ENCODE measurements at places on chromosomes 1 and 21. TPM values are rescaled to one million over a fixed set of nuclear protein-coding genes. Genes with fewer than 3 reads are reported as not detected.

GRCh38 chr21:46079352-46080170, 18.4 kb upstream of the COL6A2 start:
- no peak overlapping the region for H3K4me3 ChIP-seq
- H3K36me3 ChIP-seq: no peaks in the 10 kb centered on the region

- no peaks in the 10 kb centered on the region for H3K36me3 ChIP-seq
- no peak for DNase-seq
- peaks cover 35% of the 10 kb centered on the region for H3K4me1 ChIP-seq
- no peaks in the 10 kb centered on the region for H3K27me3 ChIP-seq
- H3K4me3 ChIP-seq: no peak overlapping the region
Observed at GRCh38 chr1:224495866-224496265, 61.3 kb upstream of the WDR26 start.

- DNase-seq: no peak
- H3K27me3 ChIP-seq: no peaks in the 10 kb centered on the region
- no peaks in the 10 kb centered on the region for H3K36me3 ChIP-seq
- H3K4me1 ChIP-seq: no peaks in the 10 kb centered on the region
- H3K27ac ChIP-seq: no peak overlapping the region
- no peak overlapping the region for H3K4me3 ChIP-seq
Observed at GRCh38 chr1:176539018-176539417, 76.0 kb downstream of the PAPPA2 start.

Gene GJA9
- not detected for total RNA-seq

- DNase-seq: no peak
- H3K36me3 ChIP-seq: no peaks in the 10 kb centered on the region
- no peak overlapping the region for H3K4me3 ChIP-seq
- H3K4me1 ChIP-seq: no peaks in the 10 kb centered on the region
Observed at GRCh38 chr1:88104236-88104635, 579.8 kb upstream of the PKN2 start.

GRCh38 chr1:18732686-18733085, 102.0 kb downstream of the PAX7 start:
- no peaks in the 10 kb centered on the region for H3K36me3 ChIP-seq
- H3K4me3 ChIP-seq: no peak overlapping the region
- no peak for DNase-seq
- no peak overlapping the region for H3K27ac ChIP-seq

- no peak overlapping the region for H3K4me3 ChIP-seq
- H3K4me1 ChIP-seq: no peaks in the 10 kb centered on the region
- no peak overlapping the region for H3K27ac ChIP-seq
Observed at GRCh38 chr1:89670163-89670562, 37.2 kb downstream of the LRRC8C start.

DNA sequence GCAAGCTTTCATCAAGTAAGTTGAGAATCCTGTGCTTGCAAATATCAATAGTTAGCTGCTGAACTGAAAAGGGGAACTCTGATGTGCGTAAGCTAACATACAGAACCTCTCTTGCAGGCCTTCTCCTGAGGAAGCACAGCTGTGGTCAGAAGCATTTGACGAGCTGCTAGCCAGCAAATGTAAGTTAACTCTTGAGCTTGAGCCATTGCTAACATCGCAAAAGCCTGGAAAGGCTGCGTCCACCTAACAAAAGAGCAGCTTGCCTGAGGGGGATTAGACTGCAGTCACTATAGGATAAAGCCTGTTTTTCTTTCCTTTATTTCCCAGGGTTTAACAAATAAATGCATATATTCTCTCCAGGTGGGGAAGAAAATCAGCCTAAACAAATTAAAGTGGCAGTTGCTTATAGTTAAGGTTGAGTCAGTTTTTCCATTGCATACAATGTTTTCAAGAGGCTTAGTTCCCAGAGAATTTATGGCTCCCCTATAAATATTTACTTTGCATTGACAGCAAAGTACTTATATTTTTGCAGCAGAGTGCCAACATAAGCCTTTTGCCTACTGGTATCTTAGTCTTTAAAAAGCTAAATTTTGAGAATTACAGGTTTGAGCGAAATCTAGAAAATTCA, 1.5 kb downstream of the RGS2 start:
- no peak overlapping the region for H3K4me3 ChIP-seq
- peak overlapping the region; percentile 90 for H3K27ac ChIP-seq
- no peaks in the 10 kb centered on the region for H3K27me3 ChIP-seq
- no peak for DNase-seq

- H3K27ac ChIP-seq: no peak within 1 kb of the TSS
- peak within 1 kb of the TSS; percentile 20 for H3K4me3 ChIP-seq
- no peaks in the 10 kb centered on the region for H3K36me3 ChIP-seq
- H3K4me1 ChIP-seq: peaks cover 3% of the 10 kb centered on the region
- peak; percentile 63 for DNase-seq
Observed at GRCh38 chr1:20717452-20718342, at the start of gene KIF17. TSS of gene KIF17 (minus strand) at chr1:20718007. CDS start at chr1:20717706, 301 bp downstream.

DNA sequence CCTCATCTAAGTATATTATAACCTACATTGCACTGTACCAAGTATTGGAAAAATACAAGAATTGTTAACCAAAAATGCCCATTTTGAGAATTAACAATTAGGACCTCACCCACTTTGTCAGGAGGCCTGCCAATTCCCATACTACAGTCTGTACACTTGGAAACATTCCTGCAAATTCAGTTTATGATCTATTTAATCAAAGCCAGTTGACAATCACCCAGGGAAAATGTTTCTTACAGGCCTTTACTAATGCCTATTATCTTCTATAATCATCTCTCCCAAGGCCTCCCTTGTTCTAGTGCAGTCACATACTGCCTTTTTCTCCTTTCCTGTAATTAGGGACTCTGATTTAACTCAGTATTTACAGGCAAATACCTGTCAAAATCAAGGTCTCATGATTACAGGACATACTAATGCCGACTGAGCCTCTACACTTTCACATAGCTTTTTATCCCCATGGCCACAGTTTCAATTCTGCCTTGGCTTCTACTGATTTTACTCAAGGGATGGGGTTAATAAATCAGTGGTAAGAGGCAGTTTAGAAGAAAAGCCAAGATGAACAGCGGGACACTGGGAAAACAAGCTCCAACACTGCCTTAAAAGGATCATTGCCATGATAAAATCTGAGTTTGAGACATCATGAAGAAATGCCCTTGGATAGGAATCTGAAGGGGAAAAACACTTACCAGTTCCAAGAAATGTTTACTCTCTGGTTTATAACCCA, 338.7 kb downstream of the VAV3 start:
- H3K4me3 ChIP-seq: no peak overlapping the region
- no peaks in the 10 kb centered on the region for H3K36me3 ChIP-seq
- DNase-seq: no peak
- H3K27ac ChIP-seq: peak overlapping the region; percentile 44
- H3K27me3 ChIP-seq: no peaks in the 10 kb centered on the region

Gene PPM1J
- total RNA-seq: 0.54 TPM

DNA sequence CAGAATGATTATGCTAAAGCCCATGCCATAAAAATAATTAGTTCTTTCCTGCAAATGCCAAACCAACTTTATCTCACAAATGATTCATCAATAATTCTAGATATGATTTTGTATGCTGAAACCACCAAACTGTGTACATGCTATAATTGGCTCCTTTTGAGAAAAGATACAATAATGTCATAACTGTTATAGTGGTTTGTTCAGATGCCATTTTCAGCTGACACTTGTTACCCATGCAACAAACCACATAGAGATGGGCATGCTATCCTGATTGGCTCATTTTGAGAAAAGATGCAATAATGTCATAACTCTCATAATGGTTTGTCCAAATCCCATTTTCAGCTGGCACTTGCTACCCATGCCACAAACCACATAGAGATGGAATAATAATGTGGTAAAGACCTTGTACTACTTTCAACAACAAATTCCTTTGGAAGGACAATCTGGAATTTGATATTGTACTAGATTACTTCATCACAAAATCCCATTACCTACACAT, 283.8 kb downstream of the TPR start:
- no peaks in the 10 kb centered on the region for H3K36me3 ChIP-seq
- no peak overlapping the region for H3K4me3 ChIP-seq
- no peak overlapping the region for H3K27ac ChIP-seq
- no peak for DNase-seq
- H3K4me1 ChIP-seq: no peaks in the 10 kb centered on the region

- no peak overlapping the region for H3K4me3 ChIP-seq
- H3K27ac ChIP-seq: no peak overlapping the region
- no peaks in the 10 kb centered on the region for H3K4me1 ChIP-seq
- H3K36me3 ChIP-seq: peaks cover 11% of the 10 kb centered on the region
- H3K27me3 ChIP-seq: no peaks in the 10 kb centered on the region
Observed at GRCh38 chr21:32348604-32349332, 44.0 kb downstream of the URB1 start.

GRCh38 chr1:52180176-52180575, 38.3 kb downstream of the ZFYVE9 start:
- no peak overlapping the region for H3K4me3 ChIP-seq
- peaks cover 5% of the 10 kb centered on the region for H3K4me1 ChIP-seq
- no peak overlapping the region for H3K27ac ChIP-seq
- no peaks in the 10 kb centered on the region for H3K27me3 ChIP-seq
- no peak for DNase-seq

Gene LAMC2
- total RNA-seq: 1.9 TPM

DNA sequence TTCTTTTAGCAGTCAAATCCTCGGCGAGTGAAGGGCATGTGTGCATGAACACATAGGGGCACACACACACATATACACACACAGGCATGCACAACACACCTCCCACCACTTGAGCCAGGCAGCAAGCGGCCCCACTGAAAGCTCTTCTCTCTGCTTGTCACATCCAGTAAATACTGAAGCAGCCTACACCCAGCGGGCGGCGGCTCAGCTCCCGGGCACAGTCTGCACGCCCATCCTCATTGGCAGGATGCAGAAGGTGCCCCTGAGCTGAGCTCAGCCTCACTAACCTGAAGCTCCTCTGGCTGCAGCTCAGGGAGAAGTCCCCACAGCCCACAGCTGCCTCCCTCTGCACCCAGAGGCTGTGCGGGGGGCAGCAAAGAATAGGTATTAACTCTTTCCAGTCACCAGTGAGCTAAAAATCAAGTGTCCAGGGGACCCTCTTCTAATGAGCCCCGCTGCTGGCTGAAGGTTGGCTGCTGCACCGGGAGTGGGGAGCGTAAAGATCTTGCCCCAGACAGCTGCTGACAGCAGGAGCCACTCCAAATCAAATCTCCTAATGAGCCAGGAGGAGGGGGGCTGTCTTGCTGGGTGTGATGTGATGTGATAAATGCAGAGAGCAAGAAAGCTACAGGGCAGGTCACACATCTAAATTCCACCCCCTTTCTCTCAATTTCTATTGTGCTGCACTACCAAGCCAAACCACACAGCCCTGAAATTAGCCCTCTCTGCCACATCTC, 12.5 kb downstream of the RGS8 start:
- H3K4me1 ChIP-seq: no peaks in the 10 kb centered on the region
- no peaks in the 10 kb centered on the region for H3K27me3 ChIP-seq
- no peak for DNase-seq
- H3K27ac ChIP-seq: no peak overlapping the region

Gene LRRC71
- total RNA-seq: not detected

Gene AMY1A
- 0.65 TPM for total RNA-seq

Gene BNIPL
- 0.13 TPM for total RNA-seq

- H3K27ac ChIP-seq: no peak overlapping the region
- no peaks in the 10 kb centered on the region for H3K27me3 ChIP-seq
- no peak overlapping the region for H3K4me3 ChIP-seq
- H3K36me3 ChIP-seq: no peaks in the 10 kb centered on the region
- H3K4me1 ChIP-seq: no peaks in the 10 kb centered on the region
- no peak for DNase-seq
Observed at GRCh38 chr1:207040181-207040533, 7.6 kb upstream of the C1orf116 start.

GRCh38 chr1:19212167-19212566, 2.1 kb upstream of the UBR4 start:
- peaks cover 20% of the 10 kb centered on the region for H3K4me1 ChIP-seq
- no peaks in the 10 kb centered on the region for H3K27me3 ChIP-seq
- no peak overlapping the region for H3K27ac ChIP-seq
- no peaks in the 10 kb centered on the region for H3K36me3 ChIP-seq
- DNase-seq: no peak
- H3K4me3 ChIP-seq: no peak overlapping the region

Gene RGSL1
- total RNA-seq: not detected

DNA sequence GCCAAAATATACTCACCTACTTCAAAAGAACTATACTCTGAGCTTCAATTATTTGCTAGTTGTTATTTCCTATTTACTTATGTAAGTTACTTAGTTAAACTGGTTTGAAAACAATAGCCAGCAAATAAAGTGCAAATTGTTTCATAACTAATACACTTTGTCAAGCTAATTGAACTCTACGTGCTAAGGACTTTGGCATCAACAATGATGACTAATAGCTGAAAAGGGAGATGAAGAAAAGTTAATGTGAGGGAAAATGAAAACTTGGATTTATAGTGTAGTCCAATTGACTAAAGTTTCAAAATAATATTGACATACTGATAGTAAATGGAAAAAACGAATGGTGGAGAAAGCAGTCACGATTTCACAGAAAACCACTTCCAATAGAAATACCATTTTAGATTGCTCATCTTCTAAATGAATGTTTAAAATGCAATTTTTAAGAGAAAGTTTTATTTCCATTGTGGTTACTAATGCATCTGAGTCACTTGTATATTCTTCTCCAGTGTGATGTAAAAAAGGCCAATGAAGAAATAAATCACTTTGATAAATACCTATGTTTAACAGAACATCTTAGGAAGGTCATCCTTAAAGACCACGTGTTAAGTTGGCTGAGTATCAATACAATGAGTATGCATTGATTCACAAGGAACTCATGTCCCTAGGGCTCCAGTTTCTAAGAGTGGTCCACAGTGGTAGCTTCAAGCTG, 455.2 kb downstream of the LTN1 start:
- H3K4me3 ChIP-seq: no peak overlapping the region
- no peak overlapping the region for H3K27ac ChIP-seq
- no peaks in the 10 kb centered on the region for H3K27me3 ChIP-seq
- no peaks in the 10 kb centered on the region for H3K36me3 ChIP-seq

Gene LPAR3
- 7.8 TPM for total RNA-seq

DNA sequence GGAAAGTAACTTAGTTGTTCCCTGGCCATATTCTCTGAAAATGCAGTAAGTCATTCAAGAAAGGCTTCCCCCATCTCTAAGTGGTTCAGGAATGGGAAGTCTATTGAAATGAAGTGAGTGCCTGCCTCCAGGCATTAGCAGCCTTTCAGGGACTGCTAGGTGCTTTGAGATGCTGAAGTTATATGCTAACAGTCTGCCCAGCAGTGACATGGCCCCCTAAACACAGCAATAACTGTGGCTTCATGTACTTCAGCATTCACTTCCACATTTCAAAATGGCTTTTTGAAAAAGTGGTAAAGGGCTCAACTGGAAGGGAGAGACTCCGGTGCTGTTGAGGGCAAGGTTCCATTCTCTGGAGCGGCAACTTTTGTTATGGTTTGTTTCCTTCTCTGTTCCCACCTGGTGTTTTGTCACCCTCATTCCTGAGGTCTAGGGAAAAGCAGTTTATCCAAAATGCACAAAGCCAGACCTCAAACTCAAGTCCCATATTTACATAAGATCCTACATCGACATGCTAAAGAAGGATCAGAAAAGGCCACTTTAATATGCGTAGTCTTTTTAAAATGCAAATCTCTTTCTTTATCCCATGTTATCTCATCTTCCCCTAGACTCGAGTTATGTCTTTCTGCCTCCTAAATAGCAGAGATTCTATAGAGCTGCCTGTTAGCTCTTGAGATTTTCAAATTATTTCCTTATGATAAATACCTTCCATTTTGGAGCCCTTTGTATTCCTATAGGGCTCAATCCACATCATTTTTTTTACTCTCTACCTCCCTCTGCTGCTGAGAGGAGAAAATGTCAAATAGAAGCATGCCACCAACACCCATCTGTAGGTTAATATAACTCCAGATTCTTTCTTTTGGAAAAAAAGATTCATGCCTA, 34.2 kb upstream of the LRRC8C start:
- H3K4me3 ChIP-seq: no peak overlapping the region
- H3K27ac ChIP-seq: no peak overlapping the region
- no peak for DNase-seq
